ENCODE measurements at places on chromosomes 5 and 9.

GRCh38 chr5:134466241-134467069, 54.8 kb upstream of the CDKN2AIPNL start:
- no peak for DNase-seq

DNA sequence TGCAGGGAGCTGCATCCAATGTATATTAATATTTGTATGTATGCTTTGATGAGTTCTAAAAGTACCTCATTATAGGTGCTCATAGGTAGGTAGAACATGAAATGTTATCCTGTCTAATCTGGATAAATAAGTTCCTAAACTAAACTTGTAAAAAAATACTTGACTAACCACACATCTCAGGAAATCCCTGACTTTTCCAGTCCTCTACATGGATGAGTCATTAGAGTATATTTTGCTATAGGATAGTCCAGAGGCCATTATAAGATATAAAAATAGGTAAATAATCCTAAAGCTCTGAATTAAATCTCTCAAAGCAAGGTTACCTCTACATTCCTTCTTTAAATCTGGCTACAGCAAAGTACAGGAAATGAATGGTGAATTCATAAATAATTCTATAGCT, 404.3 kb downstream of the RAB3C start:
- no peak for DNase-seq

DNA sequence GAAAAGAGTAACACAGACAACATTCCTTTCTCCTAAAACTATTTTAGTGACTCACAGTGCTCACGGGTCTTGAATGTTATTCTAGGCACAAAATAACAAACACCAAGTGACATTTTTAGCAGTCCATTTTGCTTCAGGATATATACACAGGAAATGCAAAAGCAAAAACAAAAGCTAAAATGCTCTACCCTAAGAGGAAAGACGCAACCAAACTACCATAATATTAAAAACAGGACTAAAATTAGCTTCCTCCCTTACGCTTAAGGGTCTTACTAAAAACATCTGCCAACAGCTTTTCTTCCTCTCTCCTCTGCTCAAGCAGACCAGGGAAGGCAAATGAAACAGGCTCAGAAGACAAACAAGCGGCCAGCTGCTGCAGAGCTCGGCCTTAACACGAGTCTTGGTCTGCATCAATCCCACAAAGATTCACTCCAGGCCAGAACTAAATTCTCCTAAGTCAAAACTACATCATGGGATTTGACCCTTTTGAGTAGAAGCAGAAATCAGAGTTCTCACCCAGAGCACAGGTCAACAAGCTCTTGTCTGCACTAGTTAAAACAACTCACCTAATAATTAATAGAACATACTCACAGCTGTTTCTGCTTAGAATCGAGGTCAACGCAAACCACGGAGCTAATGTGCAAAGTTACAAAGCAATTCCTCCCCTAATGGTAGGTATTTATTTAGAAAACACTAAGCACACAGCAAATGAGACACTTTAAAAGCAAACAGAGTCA, 62.3 kb downstream of the RAPGEF1 start:
- no peak for DNase-seq

- no peak for DNase-seq
Observed at GRCh38 chr5:174570662-174571061, 153.7 kb upstream of the MSX2 start.

- DNase-seq: no peak
Observed at GRCh38 chr5:154309371-154309745, 118.8 kb downstream of the GALNT10 start.

DNA sequence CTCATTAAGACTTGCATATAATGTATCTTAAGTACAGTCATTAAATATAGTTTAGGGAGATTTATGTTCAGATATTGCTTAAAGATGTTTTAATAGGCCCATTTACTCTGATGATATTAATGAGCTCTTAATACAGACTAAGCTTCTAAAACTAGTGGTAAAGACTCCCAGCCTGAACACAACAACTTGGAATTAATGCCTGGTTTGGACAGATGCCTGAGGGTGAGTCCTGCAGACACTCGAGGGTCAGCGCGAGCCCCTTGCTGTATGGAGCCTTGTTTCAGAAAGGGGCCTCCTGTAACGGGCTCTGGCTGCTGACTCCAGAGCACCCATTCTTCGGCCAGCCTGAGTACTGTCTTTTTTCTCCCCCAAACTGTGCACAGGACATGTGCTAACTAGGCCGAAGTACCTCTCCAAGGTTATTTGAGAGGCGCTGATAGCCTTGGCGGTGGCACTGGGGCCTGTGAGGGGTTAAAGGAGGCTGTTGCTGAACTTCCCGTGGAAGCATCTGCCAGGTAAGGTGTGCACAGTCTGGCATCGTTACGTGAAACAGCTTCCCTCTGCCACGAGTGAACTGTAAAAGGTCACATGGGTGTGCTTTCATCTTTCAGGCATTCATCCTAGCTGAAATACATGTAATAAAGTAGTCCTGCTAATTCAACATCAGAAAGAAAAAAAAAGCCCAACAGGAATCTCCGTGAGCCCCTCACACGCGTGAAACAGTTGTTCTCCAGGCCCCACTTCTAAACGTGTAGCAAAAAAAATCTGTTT, 113.4 kb downstream of the MVB12B start:
- no peak for DNase-seq

- no peak for DNase-seq
Observed at GRCh38 chr5:136129445-136129844, 3.2 kb upstream of the SMAD5 start.

DNA sequence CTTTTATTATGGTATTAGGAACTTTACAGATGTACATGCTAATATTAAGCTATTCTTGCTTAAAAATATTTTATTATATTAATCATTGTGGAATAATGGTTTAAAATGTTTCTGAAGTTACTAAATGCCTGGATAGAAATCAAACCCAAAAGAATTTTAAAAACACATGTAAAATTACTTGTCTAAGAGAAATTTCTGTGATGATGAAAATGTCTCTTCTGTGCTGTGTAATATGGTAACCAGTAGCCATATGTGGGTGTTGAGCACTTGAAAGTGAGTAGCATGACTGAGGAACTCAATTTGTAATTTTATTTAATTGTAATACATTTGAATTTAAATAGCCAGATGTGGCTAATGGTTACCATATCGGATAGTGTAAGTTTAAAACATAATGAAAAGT, 66.7 kb upstream of the HSPB3 start:
- DNase-seq: no peak

- no peak for DNase-seq
Observed at GRCh38 chr5:16326137-16326536, 139.5 kb downstream of the ZNF622 start.

GRCh38 chr9:121720311-121721057, 69.0 kb downstream of the DAB2IP start:
- DNase-seq: no peak

DNA sequence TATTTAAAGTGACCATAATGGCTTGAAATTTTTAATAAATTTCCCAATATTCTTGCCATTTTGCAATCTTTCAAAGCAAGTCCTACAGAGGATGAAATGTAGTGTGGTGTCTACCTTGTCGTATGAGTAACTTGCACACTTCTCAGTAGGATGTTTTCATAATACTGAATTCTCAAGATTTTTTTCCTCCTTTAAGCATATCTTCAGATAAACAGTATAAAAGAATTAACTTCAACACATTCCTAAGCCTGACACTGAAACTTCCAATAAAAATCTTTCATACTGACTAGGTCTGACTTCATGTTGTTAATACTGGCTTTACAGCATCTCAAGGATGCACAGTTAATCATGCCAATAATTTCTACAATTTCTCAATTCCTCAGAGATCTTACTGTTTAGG, 62.0 kb downstream of the DROSHA start:
- no peak for DNase-seq

DNA sequence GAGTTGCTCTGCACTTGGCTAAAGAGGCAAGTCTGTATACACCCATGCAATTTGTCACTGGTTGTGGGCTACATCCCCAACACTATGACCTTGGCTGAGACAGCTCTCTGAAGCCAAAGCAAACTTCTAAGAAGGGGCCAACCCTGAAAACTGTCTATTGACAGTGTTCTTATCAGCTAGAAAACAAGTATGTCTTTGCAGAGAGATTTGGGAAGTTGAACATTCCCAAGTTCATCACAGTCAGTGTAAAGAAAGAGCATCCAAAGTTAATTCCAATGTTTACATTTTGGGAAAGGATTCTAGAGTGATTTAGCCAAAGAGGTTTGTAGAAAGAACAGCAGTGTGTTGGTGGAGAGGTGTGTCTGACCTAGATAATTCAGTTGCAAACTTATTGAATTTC, 711.1 kb upstream of the CHD1 start:
- no peak for DNase-seq

GRCh38 chr9:91571036-91571435, 147.4 kb upstream of the NFIL3 start:
- no peak for DNase-seq

DNA sequence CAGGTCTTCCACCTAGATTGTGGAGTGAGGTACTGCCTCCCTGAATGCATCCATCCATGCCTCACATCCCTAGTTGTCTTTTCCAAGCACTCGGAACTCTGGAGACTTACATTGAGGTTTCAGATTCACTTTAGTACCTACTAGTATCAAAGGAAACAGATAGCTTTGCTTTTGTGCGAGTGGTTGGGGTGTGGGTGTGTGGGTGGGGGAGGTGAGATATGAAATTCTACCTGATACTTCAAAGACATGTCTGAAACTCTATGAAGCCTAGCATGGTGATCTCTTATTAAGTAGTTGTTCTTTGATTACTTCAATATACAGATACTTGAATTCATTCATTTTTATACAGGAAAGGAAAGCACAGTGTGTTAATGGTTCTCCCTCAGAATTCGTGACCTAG, 64.4 kb downstream of the MCCC2 start:
- no peak for DNase-seq

DNA sequence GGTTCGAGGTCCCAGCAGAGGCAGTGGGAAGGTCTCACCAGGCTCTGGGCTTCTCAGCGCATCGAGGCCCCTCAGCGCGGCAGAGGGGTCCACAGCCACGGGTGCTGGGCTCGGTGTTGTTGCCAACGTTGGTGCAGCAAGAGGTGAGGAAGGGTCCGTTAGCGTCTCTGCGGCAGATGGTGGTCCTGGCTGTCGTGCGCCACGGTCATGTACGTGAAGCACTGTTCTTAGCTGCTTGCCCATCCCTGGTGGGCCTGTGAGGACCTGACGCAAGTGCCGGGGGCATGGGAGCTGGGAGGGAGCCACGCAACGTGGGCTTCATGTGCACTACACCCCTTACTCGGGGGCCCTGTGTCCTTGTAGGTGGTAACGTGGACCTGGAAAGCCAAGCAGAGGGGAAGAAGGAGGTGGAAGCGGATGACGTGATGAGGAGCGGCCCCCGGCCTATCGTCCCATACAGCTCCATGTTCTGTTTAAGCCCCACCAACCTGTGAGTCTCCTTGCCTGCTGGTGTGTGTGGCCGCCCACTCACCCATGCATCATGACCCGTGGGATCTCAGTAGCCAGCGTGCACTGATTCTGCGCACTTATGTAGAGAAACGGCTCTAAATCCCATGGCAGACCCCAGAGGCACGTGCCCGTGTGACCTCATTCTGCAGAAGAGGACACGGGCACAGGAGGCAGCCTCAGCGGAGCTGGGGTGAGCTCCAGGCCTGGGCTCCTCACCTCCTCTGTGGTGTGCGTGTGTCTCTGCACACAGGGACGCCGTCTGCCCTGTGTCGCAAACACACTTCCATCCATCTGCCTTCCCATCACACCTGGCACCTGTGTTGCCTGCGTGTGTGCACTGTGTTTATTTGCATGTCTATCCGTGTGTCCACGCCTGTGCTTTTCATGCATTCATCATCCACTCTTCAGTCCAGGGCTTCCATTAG, 166.1 kb downstream of the CACNA1B start:
- no peak for DNase-seq

DNA sequence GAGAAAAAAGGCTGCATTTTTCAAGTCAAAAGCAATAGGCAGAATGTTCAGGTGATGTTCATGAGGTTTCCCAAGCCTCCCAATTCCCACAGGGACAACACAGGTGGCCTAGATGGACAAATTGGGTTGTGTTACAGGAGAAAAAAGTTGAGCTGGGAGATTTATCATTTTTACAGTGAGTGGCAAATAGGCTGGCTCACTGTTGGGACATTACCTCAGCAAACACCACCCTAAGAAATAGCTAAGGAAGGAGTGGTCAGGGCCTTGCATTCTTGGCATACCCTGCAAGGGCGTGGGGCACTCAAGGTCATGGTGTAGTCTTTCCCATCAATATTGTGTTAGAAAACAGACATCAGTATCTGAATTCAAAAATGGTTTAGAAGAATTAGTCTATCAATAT, 23.3 kb upstream of the CPLANE1 start:
- no peak for DNase-seq

DNA sequence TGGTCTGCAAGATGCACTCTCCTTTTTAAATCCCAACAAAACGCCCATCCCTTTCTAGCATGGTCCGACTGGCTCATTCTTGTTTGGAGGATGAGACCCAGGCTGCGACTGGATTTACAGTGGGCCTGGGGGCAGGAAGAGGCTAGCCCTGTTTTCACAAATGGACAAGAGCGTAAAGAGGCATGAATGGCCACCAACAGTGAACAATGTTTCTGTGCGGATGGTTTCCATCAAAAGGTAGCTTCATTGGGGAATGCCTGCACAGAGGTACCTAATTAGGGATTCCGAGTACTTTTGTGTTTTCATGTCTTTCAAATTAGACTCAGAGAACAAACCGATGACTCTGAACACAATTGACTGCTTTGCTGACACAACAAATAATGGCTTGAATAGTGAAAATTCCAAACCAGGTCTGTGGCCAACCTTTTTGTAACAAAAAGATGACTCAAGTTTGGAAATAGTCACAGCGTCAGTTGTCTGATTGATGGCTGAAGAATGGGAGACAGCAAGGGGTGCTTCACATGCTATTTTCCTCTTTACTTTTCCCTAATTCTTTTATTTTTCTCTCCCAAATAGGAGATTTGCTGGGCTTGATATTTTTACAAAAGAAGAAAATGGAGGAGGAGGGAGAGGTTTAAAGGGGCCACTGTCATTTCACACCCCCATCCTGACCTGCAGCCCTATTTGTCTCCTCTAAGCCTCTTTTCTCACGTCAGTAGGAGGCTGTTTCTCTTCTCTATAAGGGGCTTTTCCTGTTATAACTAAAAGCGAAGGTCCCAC, 208.1 kb upstream of the S1PR3 start:
- no peak for DNase-seq

- DNase-seq: peak; percentile 21
Observed at GRCh38 chr5:73160239-73160671, 12.7 kb upstream of the TMEM174 start.

DNA sequence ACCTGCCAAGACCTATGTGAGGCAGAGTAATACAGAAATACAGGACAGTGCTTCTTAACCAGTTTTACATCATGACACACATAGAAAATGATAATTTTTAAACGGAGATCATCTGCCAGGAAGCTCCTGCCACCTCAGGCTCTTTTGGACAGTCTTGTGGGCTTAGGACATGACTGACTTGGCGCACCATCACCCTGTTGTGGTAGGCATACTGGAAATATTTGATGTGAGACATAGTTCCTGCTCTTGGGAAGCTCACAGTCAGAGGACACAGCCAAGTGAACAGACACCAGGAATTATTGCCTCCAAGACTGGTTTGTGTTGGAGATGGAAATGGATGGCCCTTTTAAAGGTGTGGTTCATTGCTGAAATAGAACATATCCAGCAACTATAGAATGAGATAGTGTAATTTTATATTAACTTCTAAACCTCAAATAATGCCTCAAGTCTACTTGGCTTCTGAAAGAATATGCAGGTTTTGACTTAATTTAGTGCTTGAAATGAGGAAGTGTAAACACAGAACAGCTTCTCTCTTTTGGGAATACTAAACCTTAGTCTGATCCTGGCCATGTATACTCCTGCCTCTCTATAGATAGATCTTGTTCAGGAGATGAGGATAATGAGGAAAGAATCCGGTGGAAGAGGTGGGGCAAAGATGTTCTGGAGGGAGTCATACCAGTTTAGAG, 19.7 kb downstream of the CPEB4 start:
- no peak for DNase-seq

- no peak for DNase-seq
Observed at GRCh38 chr5:74127381-74128320, 501.7 kb downstream of the ARHGEF28 start.
